ENCODE measurements at places on chromosomes 12 and 14.

DNA sequence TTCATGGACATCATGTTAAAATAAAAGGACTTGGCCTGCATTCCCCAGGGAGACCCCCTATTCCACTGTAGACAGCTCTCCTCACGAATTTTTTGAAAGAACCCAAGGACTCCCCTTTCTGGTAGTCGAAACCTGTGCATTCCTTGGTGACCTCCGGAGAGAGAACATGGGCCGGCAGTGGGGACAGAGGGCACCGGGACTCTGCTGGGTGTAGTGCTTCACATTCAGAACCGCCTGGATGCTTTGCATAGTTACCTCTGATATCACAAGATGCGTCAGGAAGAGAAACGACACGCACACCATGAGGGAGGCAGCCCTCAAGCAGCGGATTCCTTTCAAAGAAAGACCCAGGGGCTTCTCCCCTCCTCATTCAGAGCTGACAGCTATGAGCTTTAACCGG is 9.7 kb downstream of the CKAP4 start:
- no peak for DNase-seq

DNA sequence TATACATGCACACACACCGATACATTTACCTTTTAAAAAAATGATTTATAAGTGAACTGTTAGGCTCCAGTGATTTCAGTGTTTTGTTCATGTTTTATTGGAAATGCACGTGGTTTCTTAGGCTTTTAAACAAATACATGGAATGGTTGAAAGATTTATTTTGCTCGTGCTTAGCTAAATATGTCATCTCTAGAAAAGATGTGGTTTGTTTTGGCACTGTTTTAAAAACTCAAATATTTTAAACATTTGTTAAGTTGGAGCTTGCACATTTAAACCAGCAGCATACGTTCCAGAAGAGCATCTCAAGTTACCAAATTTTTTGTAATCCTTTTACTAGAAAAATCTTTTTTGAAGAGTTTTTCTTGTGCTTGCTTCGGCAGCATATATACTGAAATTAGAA is 44.5 kb downstream of the FOXA1 start:
- no peak for DNase-seq

GRCh38 chr12:93297536-93297935 is 80.2 kb upstream of the NUDT4 start:
- DNase-seq, result no peak

DNA sequence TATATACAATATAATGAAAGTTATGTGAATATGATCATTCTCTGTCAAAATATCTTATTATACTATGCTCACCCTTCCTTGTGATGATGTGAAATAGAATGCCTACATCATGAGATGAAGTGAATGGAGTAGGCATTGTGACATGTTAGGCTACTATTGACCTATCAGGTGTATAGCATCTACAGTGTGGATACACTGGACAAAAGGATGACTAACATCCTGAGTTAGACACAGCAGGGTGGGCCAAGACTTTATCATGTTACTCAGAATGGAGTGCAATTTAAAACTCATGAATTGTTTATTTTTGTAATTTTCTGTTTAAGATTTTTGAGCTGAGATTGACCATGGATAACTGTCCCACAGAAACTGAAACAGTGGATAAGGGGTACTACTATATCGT is 53.4 kb upstream of the NAV3 start:
- no peak for DNase-seq

DNA sequence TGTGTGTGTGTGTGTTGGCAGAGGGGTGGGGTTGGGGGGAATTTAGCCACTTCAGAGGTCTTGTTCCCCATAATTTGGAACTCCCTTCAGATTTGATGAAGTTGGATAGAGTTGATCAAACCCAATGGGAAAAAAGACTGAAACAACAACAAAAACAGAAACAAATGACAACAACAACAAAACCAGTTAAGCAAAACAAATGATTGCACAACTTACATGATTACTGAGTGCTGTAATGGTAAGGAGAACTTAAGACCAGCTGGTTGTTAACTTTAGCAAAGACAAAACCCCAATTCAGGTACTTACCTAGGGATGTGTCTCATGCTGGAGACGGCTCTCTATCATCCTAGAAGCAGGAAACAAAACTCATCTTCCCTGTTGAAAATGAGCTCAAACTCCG is 107.8 kb upstream of the DDHD1 start:
- DNase-seq, result no peak
